MV-4-11 (cell line): ENCODE measurements at places on chromosomes 7 and 10.

GRCh38 chr10:17644485-17644943 is 563 bp downstream of the STAM start:
- no peak for DNase-seq

DNA sequence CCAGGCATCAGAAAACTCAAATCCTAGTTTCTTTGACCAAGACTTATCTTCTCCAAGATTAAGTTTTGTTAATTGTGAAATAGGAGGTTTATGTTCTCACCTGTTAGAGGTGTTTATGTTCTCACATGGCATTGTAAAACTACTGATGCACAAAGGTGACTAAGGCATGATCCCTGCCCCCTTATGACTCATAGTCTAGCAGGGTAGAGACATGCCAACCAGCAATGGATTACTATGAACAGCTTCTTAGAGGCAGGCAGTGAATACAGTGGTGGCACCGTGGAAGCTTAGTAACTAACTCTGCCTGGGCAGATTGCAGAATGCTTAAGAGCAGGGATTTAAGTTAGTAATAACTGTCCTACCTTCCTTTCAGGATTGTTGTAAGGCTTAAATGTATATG is 400.9 kb downstream of the SORCS3 start:
- DNase-seq: no peak

DNA sequence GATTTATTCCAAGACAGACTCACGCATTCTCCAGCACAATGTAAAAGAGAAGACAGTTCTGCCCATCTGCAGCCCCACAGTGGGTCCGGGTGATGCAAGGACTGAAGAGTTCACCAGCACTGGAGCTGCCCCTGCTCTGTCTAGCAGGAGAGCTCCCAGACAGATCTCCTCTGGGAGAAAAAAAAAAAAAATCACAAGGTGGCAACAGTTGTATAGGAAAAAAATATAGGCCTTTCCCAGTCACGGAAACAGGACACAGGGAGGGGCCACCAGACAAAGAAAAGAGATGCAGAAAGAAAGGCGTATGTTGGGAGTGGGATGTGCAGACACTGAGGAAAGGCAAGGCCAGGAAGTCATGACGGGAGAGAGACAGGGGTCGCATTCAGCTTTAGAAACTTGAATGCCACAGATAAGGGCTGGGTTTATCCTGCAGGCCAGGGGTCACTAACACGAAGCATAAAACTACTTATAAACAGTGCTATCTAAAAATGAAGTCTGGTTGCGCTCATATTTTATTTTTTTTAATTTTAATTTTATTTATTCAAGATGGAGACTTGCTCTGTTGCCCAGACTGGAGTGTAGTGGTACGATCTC is 54.1 kb downstream of the FAM171A1 start:
- DNase-seq: no peak

DNA sequence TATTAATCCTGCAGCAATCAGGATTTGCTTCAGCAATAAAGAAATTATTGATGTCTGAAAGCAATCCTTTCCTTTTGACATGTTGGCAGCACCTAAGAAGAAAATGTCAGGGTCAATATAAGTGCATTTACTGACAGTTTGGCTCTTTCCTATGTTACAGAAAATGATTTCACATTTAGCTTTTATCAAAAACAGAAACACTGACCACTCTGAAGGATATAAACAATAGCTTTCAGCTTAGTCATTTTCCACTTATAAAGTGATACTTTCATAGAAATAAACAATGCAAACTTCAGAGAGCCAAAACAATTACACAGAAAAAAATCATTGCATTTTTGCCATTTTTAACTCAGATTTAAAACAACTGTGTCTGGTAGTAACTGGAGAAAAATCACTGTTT is 325.6 kb upstream of the KAT6B start:
- no peak for DNase-seq

- no peak for DNase-seq
These were observed 18.4 kb upstream of the ZCCHC24 start for GRCh38 chr10:79463578-79464496.

GRCh38 chr10:31888442-31888841 is 40.2 kb downstream of the ARHGAP12 start:
- no peak for DNase-seq

- peak; percentile 87 for DNase-seq
These were observed at the start of gene CCDC7 for GRCh38 chr10:32445740-32446535. Gene CCDC7 (plus strand): TSS chr10:32446140. CDS start chr10:32451643, 5,503 bp downstream.

- peak; percentile 2 for DNase-seq
These were observed 491.7 kb downstream of the ARL4A start for GRCh38 chr7:13179011-13179582.

DNA sequence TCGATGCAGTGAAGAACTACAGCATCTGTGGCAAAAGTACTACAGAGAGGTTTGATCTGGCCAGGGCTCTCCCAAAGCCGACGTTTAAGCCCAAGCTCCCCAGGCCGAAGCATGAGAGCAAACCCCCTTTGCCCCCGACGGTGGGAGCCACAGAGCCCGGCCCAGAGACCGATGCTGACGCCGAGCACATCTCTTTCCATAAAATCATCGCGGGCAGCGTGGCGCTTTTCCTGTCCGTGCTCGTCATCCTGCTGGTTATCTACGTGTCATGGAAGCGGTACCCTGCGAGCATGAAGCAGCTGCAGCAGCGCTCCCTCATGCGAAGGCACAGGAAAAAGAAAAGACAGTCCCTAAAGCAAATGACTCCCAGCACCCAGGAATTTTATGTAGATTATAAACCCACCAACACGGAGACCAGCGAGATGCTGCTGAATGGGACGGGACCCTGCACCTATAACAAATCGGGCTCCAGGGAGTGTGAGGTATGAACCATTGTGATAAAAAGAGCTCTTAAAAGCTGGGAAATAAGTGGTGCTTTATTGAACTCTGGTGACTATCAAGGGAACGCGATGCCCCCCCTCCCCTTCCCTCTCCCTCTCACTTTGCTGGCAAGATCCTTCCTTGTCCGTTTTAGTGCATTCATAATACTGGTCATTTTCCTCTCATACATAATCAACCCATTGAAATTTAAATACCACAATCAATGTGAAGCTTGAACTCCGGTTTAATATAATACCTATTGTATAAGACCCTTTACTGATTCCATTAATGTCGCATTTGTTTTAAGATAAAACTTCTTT is 2.3 kb downstream of the LRRTM3 start:
- no peak for DNase-seq

GRCh38 chr10:28530751-28531150 is 2.2 kb upstream of the WAC start:
- no peak for DNase-seq

- DNase-seq: no peak
These were observed 7.1 kb downstream of the CCDC201 start for GRCh38 chr7:45865594-45866410.

DNA sequence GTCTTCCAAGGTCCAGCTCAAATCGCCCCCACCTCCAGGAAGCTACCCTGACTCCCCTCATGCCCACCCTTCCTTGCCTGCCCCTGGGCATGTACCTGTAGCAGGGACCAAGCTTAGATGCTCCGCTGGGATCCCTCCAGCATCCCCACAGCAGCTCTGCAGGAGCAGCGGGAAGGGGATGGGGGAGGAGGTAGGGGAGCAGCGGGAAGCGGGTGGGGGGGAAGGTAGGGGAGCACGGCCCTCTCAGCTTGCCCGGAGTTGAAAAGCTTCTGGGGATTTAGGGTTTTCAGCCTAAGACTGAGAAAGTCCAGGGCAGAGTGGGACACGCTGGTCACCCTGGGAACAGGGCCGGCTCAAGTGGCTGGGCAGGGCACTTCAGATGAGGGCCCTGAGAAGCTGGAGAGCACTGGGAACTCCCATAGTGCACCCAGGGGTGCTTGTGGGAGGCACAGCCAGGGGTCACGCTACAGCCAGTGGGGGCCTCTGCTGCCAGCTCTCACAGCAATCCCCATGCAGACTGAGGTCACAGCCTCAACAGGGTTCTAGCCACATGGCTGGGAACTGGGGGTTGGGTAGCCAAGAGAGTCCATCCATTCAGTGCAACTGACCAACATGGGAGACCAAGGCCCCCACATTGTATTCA is 13.4 kb downstream of the WDR86 start:
- DNase-seq: no peak

DNA sequence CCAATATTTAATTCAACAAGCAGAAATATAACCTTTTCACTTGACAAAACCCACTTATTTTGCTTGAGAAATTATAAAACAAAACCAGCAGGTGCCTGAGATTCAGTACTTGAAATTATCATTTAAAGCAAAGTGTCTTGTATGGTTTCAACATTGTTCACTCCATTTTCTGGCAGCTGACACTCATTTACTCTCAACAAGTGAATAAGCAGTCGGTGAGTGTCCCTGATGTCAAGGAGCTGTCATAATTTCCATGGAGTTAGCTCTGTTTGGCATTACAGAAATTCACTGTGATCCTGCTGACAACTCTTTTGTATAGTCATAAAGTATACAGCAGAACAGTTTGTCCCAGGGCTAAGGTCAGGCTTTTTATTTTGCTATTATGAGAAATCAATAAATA is 490.0 kb downstream of the CNTNAP2 start:
- no peak for DNase-seq

GRCh38 chr10:35004651-35005050 is 85.5 kb downstream of the CUL2 start:
- peak; percentile 69 for DNase-seq

DNA sequence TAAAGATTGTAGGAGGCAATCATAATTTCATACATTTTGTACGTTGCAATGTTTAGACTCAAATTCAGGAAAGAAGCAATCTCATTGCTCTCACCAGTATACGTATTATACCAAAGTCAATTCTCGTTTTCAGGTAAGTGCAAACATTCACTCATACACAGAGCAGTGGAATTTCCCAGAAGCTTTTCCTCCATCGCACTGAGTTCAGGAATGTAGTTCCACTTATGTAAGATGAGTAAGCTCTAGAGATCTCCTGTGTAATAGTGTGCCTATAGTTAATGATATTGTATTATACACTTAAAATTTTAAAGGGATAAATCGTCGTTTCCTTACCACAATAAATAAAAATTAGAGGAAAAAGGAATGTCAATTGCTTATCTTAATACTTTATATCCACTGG is 470.8 kb upstream of the KCND2 start:
- DNase-seq: no peak

GRCh38 chr10:109963439-109963838 is 40.1 kb upstream of the XPNPEP1 start:
- no peak for DNase-seq

DNA sequence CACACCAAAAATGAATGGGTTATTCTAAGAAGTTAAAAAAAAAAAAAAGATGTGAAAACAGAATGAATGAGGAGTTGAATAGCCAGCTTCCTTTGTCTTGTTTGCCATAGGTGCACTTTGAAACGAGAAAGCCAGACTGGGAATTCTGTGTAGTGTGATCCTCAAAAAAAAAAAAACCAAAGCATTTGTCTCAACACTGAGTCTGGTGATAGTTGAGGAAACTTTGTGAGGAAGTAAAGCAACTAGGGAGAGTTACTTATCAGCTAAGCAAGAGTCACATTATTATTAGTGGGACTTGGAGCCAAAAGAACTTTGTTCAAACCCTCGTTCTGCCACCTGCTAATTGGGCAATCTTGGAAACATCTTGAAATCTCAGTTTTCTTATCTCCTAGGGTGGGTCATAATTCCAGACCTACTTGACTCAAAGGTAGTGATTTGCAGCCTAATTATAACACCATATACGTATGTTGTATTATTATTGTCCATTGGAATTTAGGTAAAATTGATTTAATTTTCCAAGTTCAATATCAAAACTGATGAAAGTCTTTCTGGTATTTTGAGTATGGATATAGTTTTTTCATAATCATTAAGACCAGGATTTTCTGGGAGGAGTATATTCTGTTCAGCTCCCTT is 99.8 kb upstream of the GJD4 start:
- no peak for DNase-seq

DNA sequence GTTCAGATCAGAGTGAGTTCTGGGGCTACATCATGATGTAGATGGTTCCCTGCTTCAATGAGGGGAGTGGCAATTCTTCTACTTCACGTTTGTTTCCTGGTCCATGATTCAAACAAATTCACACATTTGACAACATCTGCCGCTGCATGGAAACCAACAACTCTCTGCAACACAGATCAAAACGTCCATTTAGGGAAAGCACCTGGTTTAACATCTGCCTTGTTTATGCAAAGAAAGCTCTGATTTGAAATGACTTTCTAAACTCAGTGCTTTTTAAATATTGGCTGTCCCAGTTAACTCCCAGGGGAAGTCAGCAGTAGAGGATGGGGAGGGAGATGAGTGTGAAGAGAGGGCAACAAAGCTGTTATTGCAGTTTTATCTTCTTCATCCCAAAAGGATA is 93.8 kb downstream of the GAD2 start:
- DNase-seq: no peak

GRCh38 chr7:75819711-75820110 is 6.1 kb upstream of the CCL24 start:
- peak; percentile 56 for DNase-seq

DNA sequence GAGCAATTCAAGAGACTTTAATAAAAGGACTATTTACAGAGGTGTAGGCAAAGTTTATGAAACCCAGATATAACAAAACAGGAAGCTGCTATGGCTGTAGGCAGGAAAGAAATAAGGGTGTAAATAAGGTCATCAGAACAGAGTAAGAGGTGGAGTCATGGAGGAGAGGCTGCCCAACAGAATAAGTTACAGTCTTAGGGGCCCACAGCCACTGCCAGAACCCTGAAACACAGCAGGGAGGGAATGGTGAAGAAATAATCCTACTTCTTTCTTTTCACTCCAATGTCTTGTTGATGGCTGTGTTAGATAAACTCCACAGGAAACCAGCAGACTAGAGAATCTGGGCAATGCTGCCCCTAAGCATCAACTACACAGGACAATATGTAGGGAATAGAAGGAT is 155.8 kb upstream of the TAC1 start:
- no peak for DNase-seq

- DNase-seq: peak; percentile 71
These were observed 7.3 kb upstream of the CRPPA start for GRCh38 chr7:16428672-16429071.

- no peak for DNase-seq
These were observed 4.4 kb downstream of the NAT16 start for GRCh38 chr7:101175664-101176063.

DNA sequence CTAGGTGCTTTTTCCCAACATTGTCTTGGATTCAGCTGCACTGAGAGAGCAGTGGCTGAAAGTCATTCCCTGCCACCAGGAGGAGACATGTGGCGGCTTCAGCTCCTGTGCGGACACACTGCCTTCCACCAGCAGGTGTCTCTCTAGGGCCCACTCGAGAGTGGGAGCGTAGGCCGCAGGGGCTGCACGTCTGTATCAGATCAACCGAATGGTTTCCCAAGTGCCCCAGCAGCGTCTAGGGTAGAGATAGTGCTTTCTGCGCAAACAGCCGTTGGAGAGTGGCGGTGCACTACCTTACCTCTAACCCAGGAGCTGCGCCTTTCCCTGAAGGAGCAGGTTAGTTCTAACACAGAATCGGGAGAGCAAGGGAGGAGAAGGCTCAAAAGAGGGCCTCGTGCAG is 31.7 kb downstream of the PAPOLB start:
- peak; percentile 12 for DNase-seq
